ENCODE measurements at places on chromosomes 7 and 10. TPM values are rescaled to one million over a fixed set of nuclear protein-coding genes. Genes with fewer than 3 reads are reported as not detected.

GRCh38 chr7:24913801-24914464, 66.0 kb downstream of the OSBPL3 start:
- no peaks in the 10 kb centered on the region for H3K36me3 ChIP-seq
- no peak overlapping the region for H3K27ac ChIP-seq

- no peaks in the 10 kb centered on the region for H3K27me3 ChIP-seq
- no peaks in the 10 kb centered on the region for H3K36me3 ChIP-seq
- H3K4me1 ChIP-seq, result no peaks in the 10 kb centered on the region
- H3K27ac ChIP-seq, result no peak overlapping the region
- no peak for DNase-seq
Measured at GRCh38 chr10:106981452-106982075, 182.9 kb downstream of the SORCS1 start.

GRCh38 chr7:116576350-116577319, 51.8 kb downstream of the CAV1 start:
- H3K36me3 ChIP-seq, result no peaks in the 10 kb centered on the region
- no peak for DNase-seq
- H3K4me3 ChIP-seq, result no peak overlapping the region

DNA sequence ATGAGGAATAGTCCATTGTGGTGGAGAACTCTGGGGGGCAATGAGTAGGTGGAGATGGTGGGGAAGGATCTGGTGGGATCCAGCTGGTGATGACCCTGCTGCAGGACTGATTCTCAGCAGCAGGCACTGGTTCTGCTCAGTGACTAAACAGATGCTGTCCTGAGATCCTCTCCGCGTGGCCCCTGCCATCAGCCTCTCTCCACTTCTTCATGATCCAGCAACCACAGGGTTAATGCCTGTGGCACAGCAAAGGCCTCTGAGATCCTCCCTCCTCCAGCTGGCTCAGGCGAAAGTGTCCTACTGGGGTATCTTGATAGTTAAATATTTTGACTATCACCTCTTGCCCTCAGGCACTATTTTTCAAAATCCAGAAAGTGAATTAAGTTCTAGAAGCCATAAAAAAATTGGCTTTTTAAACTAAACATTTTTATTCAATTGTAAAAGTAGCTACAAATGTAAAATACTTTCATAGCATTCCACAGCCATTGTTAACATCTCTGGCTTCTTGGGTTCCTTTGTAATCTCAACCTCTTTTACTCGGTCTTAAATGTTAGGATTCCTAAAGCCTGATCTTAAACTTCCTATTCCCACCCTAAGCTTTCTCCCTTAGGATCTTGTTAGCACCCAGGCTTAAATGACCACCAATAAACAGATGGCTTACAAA, 13.1 kb downstream of the PLAU start:
- H3K27me3 ChIP-seq, result no peaks in the 10 kb centered on the region
- no peak overlapping the region for H3K4me3 ChIP-seq
- H3K4me1 ChIP-seq, result no peaks in the 10 kb centered on the region
- H3K36me3 ChIP-seq, result no peaks in the 10 kb centered on the region

- no peak for DNase-seq
- no peaks in the 10 kb centered on the region for H3K27me3 ChIP-seq
- H3K4me3 ChIP-seq, result no peak overlapping the region
- H3K36me3 ChIP-seq, result no peaks in the 10 kb centered on the region
- no peak overlapping the region for H3K27ac ChIP-seq
Measured at GRCh38 chr7:94099679-94100078, 95.5 kb upstream of the BET1 start.

DNA sequence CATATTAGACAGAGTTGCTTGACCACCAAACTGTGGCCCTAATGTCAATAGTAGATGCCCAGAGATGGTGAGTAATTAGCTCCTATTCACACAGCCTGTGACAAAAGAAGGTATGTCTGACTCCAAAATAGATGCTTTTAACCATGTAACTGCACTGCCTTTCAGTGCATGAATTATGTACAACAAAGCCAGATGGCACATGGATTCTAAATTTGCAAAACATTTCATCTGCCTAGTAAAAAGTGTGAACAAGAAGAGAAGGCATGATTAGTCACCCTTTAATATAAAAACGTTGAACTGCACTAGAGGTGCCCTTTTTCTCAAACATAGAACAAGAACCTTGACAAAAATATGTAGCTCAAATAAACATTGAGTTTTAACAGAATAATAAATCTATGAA, 35.5 kb upstream of the PTPRZ1 start:
- H3K27me3 ChIP-seq, result no peaks in the 10 kb centered on the region
- H3K4me1 ChIP-seq, result no peaks in the 10 kb centered on the region
- H3K36me3 ChIP-seq, result no peaks in the 10 kb centered on the region
- no peak overlapping the region for H3K4me3 ChIP-seq
- H3K27ac ChIP-seq, result no peak overlapping the region

DNA sequence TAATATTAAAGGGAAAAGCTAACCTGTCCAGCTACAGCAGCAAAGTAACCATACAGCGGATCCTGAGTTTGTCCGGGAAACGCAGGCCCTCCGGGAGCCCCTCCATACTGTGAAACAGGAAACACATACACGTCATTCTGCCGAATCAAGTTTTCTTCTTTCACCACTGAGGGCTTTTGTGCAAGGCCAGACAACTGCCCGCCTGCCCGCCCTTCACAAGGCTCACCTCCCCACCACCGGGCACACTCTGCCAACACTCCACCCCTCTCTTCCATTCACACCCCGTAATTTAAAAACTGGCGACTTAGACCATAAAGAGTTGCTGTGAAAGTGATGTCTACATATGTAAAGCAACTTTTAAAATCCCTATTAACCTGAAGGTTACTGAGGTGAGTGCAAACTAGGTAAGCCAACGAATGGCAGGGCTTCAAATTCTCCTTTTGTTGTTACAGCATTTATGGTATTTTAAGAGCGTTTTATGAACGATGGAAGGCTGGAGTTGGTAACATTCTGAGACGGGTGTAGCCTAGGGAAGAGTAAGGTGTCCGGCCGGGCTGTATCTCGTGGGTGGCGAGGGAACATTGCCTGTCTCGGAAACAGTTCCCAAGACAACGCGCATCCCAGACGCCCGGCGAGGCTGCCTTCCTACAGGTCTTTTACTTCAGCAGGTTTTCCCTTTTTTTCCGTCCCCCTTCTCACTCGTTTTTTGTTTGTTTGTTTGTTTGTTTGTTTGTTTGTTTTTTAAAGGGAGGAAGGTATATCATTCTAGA, 817 bp downstream of the SRI start:
- peaks cover 20% of the 10 kb centered on the region for H3K4me1 ChIP-seq
- H3K36me3 ChIP-seq, result peaks cover 4% of the 10 kb centered on the region
- H3K4me3 ChIP-seq, result peak overlapping the region; percentile 93
- H3K27ac ChIP-seq, result peak overlapping the region; percentile 78

- no peaks in the 10 kb centered on the region for H3K4me1 ChIP-seq
- H3K4me3 ChIP-seq, result no peak overlapping the region
- DNase-seq, result no peak
Measured at GRCh38 chr7:121755818-121756552, 117.0 kb upstream of the PTPRZ1 start.

GRCh38 chr10:126955396-126955795, 50.2 kb downstream of the DOCK1 start:
- DNase-seq, result no peak
- no peaks in the 10 kb centered on the region for H3K27me3 ChIP-seq
- no peak overlapping the region for H3K27ac ChIP-seq

The DPP6 gene
- total RNA-seq, result not detected

The VSIR gene
- total RNA-seq, result 44.0 TPM

The DENND2A gene
- 0.95 TPM for total RNA-seq

The MEOX2 gene
- total RNA-seq, result not detected

The JCAD gene
- 13.0 TPM for total RNA-seq

All from Caco-2 (cell line).